ENCODE measurements at places on chromosomes 3 and 15.
A peak's percentile ranks its signal among the peaks of the same experiment; 100 is the strongest.

DNA sequence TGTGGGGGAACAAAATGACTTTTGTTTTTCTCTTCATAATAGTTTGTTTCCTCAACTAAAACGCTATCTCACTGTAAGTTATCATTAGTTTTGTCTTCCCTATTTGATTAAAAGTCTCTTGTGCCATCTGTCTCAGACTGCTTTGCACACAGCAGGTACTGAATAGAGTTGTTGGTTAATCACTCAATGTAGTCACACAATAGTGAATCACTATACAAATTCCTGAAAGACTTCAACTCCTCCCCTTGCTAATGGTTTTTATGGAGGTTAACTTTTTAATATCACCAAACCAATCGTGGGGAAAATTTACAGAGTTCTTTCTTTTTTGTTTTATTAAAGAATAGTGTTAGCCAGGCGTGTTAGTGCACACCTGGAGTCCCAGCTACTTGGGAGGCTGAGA, 2.6 kb upstream of the NGLY1 start:
- DNase-seq: no peak

DNA sequence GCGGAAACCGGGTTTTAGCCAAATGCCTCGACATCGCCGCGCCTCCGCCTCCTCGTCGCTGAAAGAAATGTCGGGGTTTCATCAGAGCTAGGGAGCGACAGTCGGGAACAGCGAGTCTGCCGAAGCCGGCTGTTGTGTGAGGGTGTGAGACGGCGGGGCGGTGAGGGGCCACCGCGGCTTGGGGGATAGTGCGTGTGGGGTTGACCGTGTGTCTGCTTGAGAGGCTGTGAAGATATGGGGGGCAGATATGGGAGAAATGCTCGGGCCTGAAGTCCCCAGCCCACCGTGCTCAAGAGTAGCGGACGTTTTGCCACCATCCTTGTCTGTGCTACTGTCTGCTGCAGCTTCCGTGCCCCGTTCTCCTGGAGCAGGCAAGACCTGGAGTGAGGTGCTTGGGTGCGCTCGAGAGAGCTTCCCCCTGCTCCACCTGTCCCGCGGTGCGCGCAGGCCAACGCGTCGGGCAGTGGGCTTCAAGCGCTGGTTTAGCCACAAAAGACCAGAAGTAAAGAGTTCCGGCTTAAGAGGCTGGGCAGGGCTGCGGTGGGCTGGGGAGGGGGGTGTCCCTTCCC, 716 bp upstream of the ISLR2 start:
- DNase-seq: no peak

DNA sequence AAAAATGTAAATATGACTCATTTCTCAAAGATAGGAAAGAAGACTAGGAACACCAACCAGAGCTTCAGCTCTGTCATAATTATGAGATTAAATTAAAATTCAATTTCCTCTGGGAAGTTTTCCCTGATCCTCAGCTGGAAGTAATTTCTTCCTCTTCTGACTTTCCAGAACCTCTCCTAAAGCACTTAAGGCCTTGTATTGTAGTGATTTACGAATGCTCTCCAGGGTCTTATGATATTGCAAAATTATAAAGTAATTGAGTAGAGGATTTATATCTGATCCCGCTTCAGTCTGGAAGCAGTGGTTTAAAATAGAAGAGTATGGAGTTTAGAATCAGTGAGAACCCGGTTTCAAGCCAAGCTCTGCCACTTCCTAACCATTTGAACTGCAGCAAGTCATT, 279.8 kb downstream of the ZPLD1 start:
- DNase-seq: no peak

GRCh38 chr15:48570822-48571221, 74.7 kb downstream of the FBN1 start:
- no peak for DNase-seq

GRCh38 chr3:50436114-50436674, 67.2 kb downstream of the CACNA2D2 start:
- DNase-seq: peak; percentile 76

- DNase-seq: no peak
These were observed 867.9 kb downstream of the FHIT start for GRCh38 chr3:60383345-60383744.

GRCh38 chr3:156071031-156071430, 49.3 kb upstream of the KCNAB1 start:
- no peak for DNase-seq

- no peak for DNase-seq
These were observed 265.2 kb upstream of the ZNF385D start for GRCh38 chr3:22016197-22016596.

GRCh38 chr3:5694266-5694665, 506.8 kb downstream of the EDEM1 start:
- no peak for DNase-seq

DNA sequence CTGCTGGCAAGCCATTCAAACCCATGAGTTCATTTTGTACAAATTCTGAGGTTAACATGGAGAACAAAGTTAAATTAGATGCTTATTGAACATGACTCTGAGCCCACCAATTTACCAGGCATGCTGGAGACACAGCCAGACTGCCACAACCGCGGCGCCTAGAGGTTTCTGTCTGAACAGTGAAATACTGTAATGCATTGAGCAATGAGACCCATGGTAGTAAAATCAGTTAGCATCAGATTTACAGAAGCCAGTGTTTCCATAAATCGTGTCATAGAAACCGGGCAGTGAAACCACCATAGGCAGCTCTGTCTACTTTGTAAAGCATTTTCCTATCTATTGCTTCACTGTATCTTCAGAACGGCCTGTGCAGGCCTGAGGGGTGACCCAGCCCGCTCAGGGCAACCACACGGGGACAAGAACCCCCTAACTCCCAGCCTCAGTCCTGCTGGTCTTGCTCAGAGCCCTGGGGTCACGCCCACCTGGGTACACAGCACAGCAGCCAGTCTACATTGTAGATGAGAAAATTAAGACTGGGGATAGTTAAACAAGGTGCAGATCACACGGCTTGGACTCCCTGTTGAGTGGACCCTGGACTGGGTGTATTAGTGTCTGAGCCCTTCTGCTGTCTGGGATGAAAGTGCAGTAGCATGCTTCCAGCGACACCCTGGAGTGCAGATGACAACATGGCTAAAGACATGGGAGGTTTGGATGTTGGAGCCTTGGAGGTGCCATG, 44.2 kb downstream of the MGLL start:
- DNase-seq: no peak

- no peak for DNase-seq
These were observed 5.7 kb downstream of the GPR160 start for GRCh38 chr3:170043506-170043905.

GRCh38 chr3:39849992-39850715, 40.7 kb downstream of the MYRIP start:
- DNase-seq: no peak

DNA sequence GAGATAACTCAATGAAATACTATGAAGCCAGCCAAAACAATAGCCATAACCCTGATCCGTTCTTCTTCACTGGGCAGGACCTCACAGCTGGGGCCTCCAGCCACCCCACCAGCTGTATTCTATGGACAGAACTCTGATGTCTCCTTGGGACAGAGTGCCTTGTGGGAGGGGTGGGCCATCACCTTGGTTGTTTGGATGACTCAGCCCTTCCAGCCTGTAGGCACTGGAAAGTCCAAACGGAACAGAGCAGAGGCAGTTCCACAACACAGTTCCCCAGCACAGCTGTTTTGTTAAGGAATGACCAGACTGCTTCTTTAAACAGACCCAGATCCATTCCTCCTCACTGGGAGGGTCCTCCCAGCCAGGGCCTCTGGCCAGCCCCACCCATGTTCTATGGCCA, 31.9 kb upstream of the ZBED2 start:
- DNase-seq: no peak

DNA sequence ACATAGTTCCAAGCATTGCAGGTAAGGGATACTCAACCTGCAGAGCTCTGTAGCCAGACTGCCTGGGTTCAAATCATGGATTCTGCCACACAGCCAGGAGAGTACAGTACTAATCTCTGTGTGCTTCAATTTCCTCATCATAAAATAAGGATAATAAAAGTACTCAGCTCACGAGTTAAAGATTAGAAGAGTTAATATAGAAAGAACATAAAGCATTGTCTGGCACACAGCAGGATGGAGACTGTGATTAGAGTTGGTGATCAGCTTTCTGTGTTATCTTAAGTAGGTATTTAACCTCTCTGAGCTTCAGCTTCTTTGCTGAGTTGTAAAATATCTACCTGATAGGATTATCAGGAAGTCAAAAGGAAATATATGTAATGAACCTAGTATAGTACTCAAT, 2.7 kb downstream of the CEP70 start:
- no peak for DNase-seq

DNA sequence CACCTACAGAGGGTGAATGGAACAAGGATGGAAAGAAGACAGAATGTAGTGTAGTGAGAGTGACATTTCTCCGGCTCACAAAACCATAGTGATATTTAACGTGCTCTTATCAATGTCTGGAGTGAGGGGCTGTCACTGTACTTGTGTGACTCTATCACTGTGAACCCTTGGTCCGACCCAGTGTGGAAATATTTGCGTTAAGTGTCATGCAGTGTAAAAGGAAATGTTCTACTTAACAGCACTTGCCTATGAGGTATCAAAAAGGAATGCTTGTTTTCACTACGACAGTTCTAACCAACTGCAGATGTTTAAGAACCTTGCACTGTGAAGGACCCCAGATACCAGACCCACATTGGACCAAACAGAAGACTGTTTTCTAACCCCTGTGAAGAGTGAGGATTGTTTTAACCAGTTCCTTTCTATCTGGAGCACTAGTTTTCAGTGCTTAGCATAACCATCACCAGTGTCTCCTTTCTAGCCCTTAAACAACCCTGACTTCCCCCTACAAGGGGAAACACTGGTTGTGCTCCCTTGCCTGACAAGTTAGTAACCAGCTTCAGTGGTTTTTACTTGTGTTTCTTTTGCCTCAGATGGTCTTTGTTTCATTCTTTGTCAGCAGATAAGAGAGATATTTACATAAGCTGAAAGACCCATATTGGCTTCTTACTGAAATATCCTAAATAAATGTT, 144.7 kb upstream of the ABHD17C start:
- no peak for DNase-seq

DNA sequence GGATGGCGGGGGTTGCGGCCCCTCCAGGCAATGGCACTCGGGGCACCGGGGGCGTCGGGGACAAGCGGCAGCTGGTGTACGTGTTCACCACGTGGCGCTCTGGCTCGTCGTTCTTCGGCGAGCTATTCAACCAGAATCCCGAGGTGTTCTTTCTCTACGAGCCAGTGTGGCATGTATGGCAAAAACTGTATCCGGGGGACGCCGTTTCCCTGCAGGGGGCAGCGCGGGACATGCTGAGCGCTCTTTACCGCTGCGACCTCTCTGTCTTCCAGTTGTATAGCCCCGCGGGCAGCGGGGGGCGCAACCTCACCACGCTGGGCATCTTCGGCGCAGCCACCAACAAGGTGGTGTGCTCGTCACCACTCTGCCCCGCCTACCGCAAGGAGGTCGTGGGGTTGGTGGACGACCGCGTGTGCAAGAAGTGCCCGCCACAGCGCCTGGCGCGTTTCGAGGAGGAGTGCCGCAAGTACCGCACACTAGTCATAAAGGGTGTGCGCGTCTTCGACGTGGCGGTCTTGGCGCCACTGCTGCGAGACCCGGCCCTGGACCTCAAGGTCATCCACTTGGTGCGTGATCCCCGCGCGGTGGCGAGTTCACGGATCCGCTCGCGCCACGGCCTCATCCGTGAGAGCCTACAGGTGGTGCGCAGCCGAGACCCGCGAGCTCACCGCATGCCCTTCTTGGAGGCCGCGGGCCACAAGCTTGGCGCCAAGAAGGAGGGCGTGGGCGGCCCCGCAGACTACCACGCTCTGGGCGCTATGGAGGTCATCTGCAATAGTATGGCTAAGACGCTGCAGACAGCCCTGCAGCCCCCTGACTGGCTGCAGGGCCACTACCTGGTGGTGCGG, 1.9 kb downstream of the CHST2 start:
- peak; percentile 77 for DNase-seq

- DNase-seq: no peak
These were observed 869.4 kb downstream of the NAALADL2 start for GRCh38 chr3:175728566-175728965.

- no peak for DNase-seq
These were observed 44.6 kb downstream of the SNRK start for GRCh38 chr3:43330981-43331380.

GRCh38 chr3:111967068-111967467, 11.8 kb upstream of the ABHD10 start:
- DNase-seq: no peak

DNA sequence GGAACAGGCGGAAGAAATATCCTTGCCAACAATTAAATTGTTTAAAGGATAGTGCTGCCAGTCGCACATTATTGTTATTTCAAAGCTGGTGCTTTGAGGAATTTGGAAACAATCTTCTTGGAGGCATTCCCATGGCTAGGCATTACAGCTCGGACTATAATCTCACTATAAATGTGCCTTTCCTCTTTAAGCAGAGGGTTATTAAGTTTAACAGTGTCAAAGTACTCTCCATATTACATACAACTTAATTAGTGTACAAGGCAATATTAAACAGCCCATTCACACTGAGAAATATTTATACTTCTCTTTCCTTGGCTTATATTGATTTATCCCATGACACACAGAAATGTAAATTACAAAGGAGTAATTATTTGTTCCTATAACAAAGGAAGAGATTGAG, 54.0 kb upstream of the FAM3D start:
- DNase-seq: no peak

DNA sequence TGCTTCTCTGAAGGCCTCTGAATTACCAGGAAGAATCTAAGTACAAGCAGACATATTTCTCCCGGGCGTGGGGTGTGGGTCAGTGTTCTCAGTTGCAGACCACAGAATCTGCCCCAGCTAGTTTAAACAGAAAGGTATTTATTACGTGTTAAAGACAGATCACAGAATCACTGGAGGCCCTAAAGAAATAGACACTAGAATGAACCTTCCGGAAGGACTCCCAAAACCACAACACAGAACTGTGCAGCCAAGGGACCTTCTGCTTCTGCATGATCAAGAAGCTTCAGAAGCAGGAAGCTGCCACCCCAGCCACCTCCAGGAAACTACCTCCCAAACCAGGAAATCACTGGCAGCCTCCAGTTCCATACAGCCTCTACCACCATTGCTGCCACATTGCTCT, 32.7 kb upstream of the ZFAND6 start:
- DNase-seq: no peak

- no peak for DNase-seq
These were observed 512.1 kb upstream of the CNTN3 start for GRCh38 chr3:75126556-75126955.

DNA sequence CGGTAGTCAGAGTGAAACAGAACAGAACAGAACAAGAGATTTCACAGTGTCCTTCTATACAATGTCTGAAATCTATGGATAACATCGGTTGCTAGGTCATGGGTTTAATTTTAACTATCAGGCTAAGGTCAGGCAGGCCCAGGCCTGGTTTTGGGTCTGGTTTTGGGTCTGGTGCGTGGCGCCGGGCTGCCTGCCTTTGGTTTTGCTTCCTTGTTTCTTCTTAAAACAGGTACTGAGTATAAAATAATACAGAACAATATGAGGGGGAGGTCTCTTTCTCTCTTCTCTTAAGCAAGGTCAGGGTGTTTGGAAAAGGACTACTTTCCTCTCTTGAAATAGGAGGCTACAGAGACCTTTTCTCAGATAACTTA, 1.4 kb downstream of the AEN start:
- no peak for DNase-seq

- no peak for DNase-seq
These were observed 745.5 kb downstream of the NR2F2 start for GRCh38 chr15:97076011-97076410.

- DNase-seq: no peak
These were observed 65.4 kb downstream of the RPN1 start for GRCh38 chr3:128585189-128585588.

GRCh38 chr15:51634591-51635198, 12.1 kb upstream of the DMXL2 start:
- no peak for DNase-seq

Measured in CD4-positive, alpha-beta T cell treated with Interleukin-6 for 4 hours (primary cell).